ENCODE measurements at places on chromosomes 11 and 22. TPM values are rescaled to one million over a fixed set of nuclear protein-coding genes. Genes with fewer than 3 reads are reported as not detected.

- H3K36me3 ChIP-seq: no peaks in the 10 kb centered on the region
- no peak for DNase-seq
- no peak overlapping the region for H3K27ac ChIP-seq
- no peaks in the 10 kb centered on the region for H3K27me3 ChIP-seq
Measured at GRCh38 chr11:96151501-96151900, 191.5 kb downstream of the MAML2 start.

The DGAT2 gene
- 0.93 TPM for total RNA-seq

DNA sequence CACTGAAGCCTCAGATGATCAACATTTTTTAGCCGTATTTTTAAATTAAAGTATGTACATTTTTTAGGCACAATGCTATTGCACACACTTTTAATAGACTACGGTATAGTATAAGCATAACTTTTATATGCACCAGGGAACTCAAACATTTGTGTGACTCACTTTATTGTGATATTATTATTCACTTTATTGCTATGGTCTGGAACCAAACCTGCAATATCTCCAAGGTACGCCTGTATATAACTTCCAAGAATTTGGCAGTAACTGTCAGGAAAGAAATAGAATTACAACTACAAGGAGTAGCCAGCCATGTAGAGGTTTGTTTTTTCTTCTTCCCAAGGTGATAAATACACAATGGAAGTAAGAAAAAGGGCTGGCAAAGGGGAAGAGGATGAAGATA lies 62.3 kb downstream of the PRR5L start:
- no peaks in the 10 kb centered on the region for H3K36me3 ChIP-seq
- no peak overlapping the region for H3K27ac ChIP-seq
- no peak for DNase-seq

The VSIG10L2 gene
- not detected for total RNA-seq

GRCh38 chr22:26374391-26375026 lies 54.6 kb upstream of the ASPHD2 start:
- peak overlapping the region; percentile 54 for H3K27ac ChIP-seq
- peaks cover 52% of the 10 kb centered on the region for H3K27me3 ChIP-seq
- H3K36me3 ChIP-seq: no peaks in the 10 kb centered on the region
- H3K4me3 ChIP-seq: peak overlapping the region; percentile 61
- no peak for DNase-seq

DNA sequence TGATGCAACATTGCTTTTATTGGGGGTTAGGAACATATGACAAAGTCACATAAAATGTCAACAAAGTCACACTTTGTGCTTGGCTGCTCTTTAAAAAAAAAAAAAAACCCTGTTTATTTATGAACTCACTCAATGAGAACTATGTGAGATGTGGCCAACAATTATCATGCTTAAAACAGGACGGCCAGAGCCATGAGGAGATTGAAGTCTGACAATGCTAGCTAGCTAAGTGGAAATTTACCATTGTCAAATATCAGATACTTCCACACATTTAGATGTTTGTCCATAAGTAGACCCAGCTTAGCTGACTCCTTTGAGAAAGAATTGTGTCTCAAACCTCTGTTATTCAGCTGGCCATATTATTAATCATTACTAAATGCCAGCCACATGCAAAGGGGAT lies 26.9 kb downstream of the BLID start:
- no peak overlapping the region for H3K4me3 ChIP-seq
- H3K27me3 ChIP-seq: no peaks in the 10 kb centered on the region
- H3K27ac ChIP-seq: no peak overlapping the region
- DNase-seq: no peak
- peaks cover 14% of the 10 kb centered on the region for H3K36me3 ChIP-seq
- H3K4me1 ChIP-seq: no peaks in the 10 kb centered on the region

Measured in neural crest cell (in vitro differentiated cells).